Chondrocyte (in vitro differentiated cells): ENCODE measurements at places on chromosomes 11 and 22. TPM values are rescaled to one million over a fixed set of nuclear protein-coding genes. Genes with fewer than 3 reads are reported as not detected.

- peak; percentile 19 for DNase-seq
Observed at GRCh38 chr11:62122076-62122475, 1.7 kb upstream of the INCENP start.

Gene CD3E
- total RNA-seq, result not detected in 3 replicates

Gene FIBIN
- 98.5 to 258 TPM (median 102 TPM) in 3 replicates for total RNA-seq

Gene CDC42BPG
- total RNA-seq, result 0.17 to 0.46 TPM (median 0.35 TPM) in 3 replicates

DNA sequence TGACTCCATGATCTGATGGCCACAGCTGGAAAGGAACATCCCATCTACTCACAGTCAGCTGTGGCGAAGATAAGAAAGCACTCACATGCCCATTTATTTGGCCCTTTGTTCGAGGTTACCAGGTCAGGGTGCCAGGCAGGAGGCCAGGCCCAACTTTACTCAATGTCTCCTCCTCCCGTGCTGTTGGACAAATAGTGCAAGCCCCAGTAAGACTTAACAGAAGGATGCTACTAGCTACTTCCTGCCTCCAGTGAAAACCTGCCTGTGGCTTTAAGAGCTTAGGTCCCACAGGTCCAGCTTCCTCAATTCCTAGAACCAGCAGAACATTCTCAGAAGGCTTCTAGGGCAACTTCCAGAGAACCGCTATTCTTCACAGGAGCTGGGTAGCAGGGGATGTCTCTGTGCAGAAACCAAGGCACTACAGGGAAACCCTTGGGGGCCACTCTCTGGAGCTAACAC lies 12.9 kb upstream of the CRY2 start:
- no peak for DNase-seq

Gene FREY1
- total RNA-seq, result 0.49 to 1.4 TPM (median 0.80 TPM) in 3 replicates

DNA sequence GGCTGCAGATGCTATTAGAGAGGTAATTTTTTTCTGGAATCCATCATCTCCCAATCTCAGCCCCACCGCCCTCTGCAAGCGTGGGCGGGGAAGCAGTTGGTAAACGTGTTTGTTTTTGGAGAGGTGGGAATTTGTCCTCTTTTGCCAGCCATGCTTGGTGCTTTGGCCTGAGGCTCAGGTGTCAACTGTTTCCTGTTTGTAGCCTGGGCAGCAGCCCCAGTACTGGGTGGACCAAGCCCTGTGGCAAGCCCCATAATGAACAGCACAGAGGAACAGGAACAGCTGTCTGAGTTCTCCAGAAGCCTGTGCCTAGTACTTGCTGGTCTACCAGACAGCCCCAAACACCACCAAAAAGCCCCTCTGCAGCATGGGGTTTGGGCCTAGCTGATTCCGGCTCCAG lies 39.6 kb downstream of the POU2F3 start:
- DNase-seq, result no peak

- no peak for DNase-seq
Observed at GRCh38 chr11:22431106-22431505, 92.9 kb downstream of the SLC17A6 start.

DNA sequence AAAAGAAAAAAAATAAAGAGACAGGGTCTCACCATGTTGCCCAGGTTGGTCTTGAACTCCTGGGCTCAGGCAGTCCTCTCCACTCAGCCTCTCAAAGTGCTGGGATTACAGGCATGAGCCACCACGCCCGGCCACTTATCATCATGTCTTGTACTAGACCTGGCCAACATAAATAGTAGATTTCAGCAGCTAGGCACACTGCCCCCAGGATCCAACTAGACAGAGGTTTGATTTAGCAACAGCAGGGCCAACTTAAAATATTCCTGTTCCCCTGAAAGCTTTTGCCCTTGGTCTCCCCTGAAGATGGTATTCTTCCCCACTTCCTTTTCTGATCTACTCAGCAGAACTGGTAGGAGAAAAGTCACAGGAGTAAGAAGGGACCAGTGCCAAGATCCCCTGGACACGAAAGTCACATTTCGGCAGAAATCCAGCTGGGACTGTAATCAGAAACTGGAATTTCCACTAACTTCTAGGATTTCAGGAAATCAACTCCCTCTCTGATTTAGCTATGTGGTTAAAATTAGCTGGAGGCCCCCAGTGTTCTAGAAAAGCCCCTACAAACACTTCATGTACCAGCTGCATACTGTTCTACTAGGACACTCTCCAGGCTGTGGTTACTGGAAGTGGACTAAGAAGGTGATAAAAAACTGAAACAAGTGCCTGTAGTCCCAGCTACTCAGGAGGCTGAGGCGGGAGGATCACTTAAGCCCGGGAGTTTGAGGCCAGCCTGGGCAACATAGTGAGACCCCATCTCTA lies 8.9 kb upstream of the PPP2R1B start:
- no peak for DNase-seq

GRCh38 chr11:63518548-63518947 lies 12.7 kb downstream of the LGALS12 start:
- DNase-seq, result no peak

- DNase-seq, result no peak
Observed at GRCh38 chr11:120141113-120141767, 3.3 kb upstream of the TRIM29 start.

GRCh38 chr11:83069441-83070043 lies 2.2 kb downstream of the RAB30 start:
- DNase-seq, result no peak

- no peak for DNase-seq
Observed at GRCh38 chr11:124867700-124868099, 2.5 kb downstream of the ROBO3 start.

Gene OR51B5
- total RNA-seq, result 0.20 TPM in 1 of 3 replicates, not detected in the others

- no peak for DNase-seq
Observed at GRCh38 chr22:39820256-39820655, 73.3 kb downstream of the ENTHD1 start.

Gene NPTXR
- total RNA-seq, result 23.4 to 37.5 TPM (median 35.0 TPM) in 3 replicates

Gene GTF2H1
- 55.9 to 71.6 TPM (median 57.1 TPM) in 3 replicates for total RNA-seq

GRCh38 chr11:128196235-128196634 lies 391.1 kb downstream of the ETS1 start:
- no peak for DNase-seq

Gene CHRM1
- not detected in 3 replicates for total RNA-seq

DNA sequence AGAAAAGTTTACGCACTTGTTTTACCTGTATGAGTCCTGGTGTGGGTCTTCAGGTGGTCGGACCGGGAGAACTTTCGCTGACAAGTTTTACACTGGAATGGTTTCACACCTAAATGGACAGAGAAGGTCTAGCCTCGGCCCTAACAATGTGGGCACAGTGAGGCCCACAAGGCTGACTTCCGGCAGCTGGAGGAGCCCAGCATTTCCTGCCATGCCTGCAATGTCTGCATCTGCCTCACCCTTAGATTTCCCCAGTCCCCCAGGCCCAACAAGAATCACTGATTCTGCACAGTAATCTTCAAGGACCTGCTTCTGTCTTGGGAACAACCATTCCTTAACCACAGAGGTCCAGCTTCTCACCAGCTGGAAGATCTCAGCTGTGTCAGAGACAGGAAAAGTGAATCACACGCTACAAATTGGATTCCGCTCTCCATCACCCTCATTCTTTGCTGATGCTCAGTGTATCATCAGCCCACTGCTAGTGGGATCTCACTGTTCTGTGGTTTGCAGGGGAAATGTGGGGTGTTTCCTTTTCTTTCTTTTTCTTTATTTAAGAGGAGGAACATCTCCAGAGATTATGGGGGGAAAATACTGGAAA lies 43.3 kb downstream of the WT1 start:
- DNase-seq, result no peak

Gene GUCY1A2
- total RNA-seq, result 0.80 to 17.4 TPM (median 17.4 TPM) in 3 replicates

DNA sequence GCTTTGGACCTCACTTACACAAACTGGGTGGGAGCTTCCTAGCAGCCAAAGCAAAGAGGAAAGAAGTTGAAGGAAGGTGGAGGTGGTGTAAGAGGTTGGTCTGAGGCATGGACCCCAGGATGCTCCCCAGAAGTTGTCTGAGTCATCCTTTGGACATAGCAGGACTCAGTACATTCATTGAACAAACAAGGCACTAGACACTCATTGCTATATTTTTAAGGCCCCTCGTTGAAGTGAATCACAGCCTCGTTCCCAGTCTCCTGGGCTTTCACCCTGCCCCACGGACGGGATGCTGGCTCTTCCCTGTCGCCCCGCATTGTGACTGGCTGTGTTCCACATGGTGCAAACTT lies 95.9 kb upstream of the FGF3 start:
- DNase-seq, result no peak

Gene HRAS
- total RNA-seq, result 65.1 to 77.7 TPM (median 68.0 TPM) in 3 replicates

- no peak for DNase-seq
Observed at GRCh38 chr11:133919330-133920108, 37.2 kb downstream of the IGSF9B start.

DNA sequence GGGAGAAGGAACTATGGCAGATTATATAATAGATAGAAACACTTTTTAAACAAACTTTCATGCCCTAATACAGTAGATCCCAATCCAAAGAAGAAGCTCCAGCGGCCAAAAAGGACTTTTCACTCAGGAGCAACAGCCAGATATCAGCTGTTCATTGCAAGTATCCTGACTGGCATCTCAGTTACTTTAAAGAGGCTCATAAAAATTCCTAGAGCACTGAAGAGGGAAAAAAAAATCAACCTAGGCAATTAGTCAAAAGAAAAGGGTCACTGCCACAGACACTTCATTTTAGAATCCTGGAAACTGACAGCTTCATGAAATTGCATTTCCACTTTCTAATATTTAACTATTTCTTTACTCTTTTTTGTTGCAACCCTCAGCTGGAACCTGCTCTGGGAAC lies 170.6 kb upstream of the SOX6 start:
- no peak for DNase-seq

DNA sequence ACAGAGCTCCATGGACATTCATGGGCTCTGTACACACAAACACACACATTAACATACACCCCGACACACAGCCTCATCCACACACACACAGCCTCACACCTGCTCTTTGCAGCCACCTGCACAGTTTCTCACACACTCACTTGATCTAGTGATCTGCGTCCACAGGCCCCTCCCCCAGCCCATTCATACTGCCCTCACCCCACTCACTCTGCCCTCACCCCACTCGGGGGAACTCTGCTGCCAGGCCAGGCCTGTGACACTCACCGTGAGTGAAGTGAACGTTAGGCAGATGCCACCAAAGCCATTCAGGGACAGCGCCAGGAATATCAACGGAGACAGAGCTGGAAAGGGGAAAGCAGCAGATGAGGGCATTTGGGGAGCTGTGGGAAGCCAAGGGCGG lies 15.0 kb downstream of the SLC43A1 start:
- no peak for DNase-seq

DNA sequence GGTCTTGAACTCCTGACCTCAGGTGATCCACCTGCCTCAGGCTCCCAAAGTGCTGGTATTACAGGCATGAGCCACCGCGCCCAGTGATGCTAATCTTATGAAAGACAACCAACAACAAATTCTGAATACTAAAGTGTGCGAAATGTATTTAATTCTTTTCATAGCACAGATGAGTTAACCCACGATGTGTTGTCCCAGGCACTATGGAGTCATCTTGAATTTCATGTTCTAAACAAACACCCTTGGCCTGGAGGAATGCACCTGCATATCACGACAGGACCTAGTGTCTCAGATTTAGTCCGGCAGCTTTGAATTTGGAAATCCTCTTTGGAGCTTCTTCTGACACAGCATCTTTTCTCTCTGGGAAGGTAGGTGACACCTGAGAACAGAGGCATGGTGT lies 16.2 kb upstream of the VPREB1 start:
- DNase-seq, result no peak

Gene BTG4
- total RNA-seq, result not detected in 3 replicates

DNA sequence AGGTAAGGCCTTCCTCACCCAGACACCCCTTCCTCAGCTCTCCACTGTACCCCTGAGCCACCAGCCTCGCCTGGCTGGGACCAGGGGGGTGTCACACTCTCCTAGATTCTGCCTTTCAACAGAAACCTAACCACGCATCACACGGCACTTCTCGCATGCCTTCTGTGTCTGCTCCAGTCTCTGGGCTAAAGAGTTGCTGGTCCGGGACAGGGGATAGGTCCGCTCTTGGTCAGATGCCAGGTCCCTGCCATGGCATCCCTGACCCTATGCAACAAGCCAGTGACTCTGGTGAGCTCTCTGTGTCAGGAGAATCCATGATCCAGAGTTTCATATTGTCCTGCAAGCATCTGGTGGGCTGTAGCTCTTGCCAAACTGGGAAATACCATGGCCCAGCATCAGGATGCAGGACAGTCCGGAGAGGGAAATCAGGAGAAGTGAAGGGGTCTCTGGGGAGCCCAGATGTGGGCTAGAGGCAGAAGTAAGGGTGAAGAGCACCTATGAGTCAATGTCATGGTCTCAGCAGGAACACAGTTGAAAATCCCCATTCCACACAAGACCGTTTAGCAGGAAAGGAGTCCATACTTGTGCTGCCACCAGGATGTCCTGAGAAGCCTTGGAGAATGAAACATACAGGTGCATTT lies 14.1 kb downstream of the IGLL5 start:
- DNase-seq, result no peak

GRCh38 chr22:38454353-38455075 lies 485 bp downstream of the KCNJ4 start:
- no peak for DNase-seq

DNA sequence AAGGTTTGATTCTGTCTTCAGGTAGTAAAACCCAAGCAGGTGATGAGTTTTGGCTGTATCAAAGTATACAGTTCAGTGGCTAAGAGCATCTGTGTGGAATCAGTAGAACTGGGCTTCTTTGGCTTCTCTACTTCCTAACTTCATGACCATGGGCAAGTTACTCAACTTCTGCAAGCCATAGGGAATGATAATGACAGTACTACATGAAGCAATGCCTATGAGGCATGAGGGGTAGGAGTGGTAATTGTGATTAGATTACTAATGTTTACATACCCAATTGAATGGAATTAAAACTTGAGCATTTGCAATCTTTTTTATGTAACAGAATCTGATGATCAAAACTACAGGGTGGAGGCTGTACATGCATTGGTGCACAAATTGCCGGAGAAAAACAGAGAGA lies 164.3 kb downstream of the PGR start:
- no peak for DNase-seq

- no peak for DNase-seq
Observed at GRCh38 chr11:61295596-61295926, 445 bp upstream of the VWCE start.

Gene RAC2
- total RNA-seq, result 0.20 TPM in 1 of 3 replicates, not detected in the others

Gene THY1
- total RNA-seq, result 198 to 219 TPM (median 215 TPM) in 3 replicates

Gene MUC6
- total RNA-seq, result not detected in 3 replicates

- DNase-seq, result no peak
Observed at GRCh38 chr11:76805206-76805913, 22.2 kb downstream of the TSKU start.

- no peak for DNase-seq
Observed at GRCh38 chr22:37623075-37624016, 14.7 kb downstream of the GGA1 start.

Gene CARD18
- total RNA-seq, result not detected in 3 replicates

- DNase-seq, result no peak
Observed at GRCh38 chr11:19675397-19675796, 37.2 kb upstream of the NAV2 start.

DNA sequence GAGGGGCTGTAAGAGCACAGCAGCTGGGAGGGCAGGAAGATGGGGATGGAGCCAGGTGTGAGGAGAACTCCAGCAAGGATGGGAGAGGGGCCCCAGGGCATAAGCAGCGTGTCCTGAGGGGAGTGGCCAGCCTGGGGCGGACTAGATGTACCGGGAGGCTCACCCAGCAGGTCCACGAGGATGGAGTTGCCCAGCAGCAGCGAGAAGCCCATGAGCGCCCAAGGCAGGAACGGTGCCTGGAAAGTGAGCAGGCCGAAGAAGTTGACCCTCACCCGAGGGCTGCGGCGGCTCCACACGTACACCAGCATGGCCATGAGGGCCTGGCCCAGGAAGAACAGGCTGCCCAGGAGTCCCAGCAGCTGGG lies 1.3 kb downstream of the DERL3 start:
- DNase-seq, result peak; percentile 88

Gene SIPA1
- total RNA-seq, result 22.7 to 33.3 TPM (median 27.4 TPM) in 3 replicates

- no peak for DNase-seq
Observed at GRCh38 chr22:49047447-49047846, 780.2 kb downstream of the BRD1 start.

Gene SLC29A2
- 2.6 to 8.9 TPM (median 7.9 TPM) in 3 replicates for total RNA-seq

Gene ABTB2
- 2.2 to 3.1 TPM (median 3.1 TPM) in 3 replicates for total RNA-seq
